T-cell (primary cell): ENCODE measurements at places on chromosomes 6 and 20. TPM values are rescaled to one million over a fixed set of nuclear protein-coding genes. Genes with fewer than 3 reads are reported as not detected.

LAMA5 gene
- total RNA-seq, result 0.68 TPM

- no peak overlapping the region for H3K27ac ChIP-seq
- no peaks in the 10 kb centered on the region for H3K27me3 ChIP-seq
Observed at GRCh38 chr6:34970488-34970887, 81.4 kb downstream of the ANKS1A start.

- H3K4me3 ChIP-seq, result no peak overlapping the region
- no peak overlapping the region for H3K27ac ChIP-seq
- peaks cover 2% of the 10 kb centered on the region for H3K4me1 ChIP-seq
- H3K36me3 ChIP-seq, result no peaks in the 10 kb centered on the region
- peaks cover 9% of the 10 kb centered on the region for H3K27me3 ChIP-seq
Observed at GRCh38 chr20:59268870-59269269, 31.5 kb upstream of the EDN3 start.

DNA sequence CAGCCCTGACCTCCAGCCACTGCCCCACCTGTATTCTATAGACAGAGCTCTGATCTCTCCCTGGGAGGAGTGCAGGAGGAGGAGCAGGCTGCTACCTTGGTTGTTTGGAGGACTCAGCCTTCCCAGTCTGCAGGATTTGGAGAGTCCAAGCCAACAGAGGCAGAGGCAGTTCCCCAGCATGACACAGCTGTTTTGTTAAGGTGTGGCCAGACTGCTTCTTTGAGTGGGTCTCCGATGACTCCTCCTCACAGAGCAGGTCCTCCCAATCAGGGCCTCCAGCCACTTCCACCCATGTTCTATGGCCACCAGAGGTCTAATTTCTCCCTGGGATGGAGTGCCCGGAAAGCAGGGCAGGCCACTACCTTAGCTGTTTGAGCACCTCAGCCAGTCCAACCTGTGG is 203.5 kb downstream of the HACE1 start:
- no peak overlapping the region for H3K4me3 ChIP-seq
- DNase-seq, result no peak
- no peak overlapping the region for H3K27ac ChIP-seq
- no peaks in the 10 kb centered on the region for H3K36me3 ChIP-seq
- H3K27me3 ChIP-seq, result peaks cover 7% of the 10 kb centered on the region

GRCh38 chr20:57513199-57513598 is 11.7 kb downstream of the CTCFL start:
- H3K4me1 ChIP-seq, result no peaks in the 10 kb centered on the region
- no peak for DNase-seq
- peaks cover 9% of the 10 kb centered on the region for H3K27me3 ChIP-seq
